ENCODE measurements at places on chromosomes 6 and 20.

GRCh38 chr6:34174846-34175399, 29.0 kb upstream of the GRM4 start:
- DNase-seq, result no peak

DNA sequence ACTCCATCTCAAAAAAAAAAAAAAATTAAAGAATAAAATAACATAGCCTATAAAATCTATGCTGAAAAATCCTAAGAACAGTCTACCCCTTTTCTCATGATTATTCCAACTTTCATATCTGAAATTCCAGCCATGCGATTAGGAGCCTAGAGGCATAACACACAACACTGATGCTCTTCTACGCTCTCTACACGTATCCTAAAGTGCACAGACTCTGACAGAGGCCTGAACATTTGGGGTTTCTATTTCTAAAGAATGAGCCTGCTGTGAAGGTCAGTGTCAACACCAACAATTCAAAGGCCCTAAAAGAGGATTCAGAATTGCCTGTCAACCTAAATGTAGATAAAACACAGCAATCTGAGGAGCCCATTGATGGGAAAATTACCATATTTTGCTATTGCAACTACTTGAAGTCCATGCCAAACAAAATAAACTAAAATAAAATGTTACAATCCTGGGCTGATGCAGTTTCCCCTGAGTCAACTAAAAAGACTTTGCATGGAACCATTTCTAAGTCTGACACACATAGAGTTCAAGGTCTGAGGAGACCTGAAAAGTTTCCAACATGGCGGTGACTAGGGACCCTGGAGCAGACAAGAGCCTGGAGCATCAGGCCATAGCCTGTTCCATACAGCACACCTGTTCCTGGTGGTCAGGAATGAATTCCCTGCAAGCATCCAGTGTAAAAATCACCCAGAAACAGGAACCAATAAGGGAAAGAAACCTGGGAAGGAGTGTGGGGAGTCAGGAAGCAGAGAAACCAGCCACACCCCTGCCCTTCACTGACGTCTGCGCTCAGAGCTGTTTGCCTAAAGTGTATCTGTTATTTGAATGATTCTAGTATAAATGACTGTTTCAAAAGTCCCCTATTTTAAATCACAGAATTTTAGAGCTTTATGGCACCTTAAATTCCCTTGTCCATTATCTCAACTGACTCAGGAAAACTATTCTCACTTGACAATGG, 11.8 kb downstream of the NINL start:
- DNase-seq, result no peak

DNA sequence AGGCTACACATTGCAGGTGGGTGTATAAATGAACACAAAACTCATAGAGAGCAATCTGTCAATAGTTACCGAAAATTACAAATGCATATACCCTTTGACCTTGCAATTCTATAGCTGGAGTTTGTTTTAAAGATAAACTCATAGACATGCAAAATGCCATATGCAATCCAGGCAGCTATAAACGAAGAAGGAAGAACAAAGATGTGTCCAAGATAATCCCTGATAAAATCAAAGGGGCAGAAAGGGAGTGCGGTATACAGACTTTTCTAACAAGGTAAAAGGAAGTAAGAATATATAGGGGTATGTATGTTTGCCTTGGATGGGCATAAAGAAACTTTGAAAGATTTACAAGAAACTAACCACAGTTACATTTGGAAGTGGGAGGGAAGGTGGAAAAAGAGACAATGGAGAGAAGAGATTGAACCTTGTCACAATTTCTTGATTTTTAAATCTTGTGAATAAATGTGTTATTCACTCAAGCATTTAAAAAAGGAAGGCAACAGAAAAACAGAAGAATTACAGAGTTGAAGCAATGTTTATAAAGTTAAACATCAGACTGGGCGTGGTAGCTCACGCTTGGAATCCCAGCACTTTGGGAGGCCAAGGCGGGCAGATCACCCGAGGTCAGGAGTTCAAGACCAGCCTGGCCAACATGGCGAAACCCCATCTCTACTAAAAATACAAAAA, 29.9 kb downstream of the FAM8A1 start:
- no peak for DNase-seq

DNA sequence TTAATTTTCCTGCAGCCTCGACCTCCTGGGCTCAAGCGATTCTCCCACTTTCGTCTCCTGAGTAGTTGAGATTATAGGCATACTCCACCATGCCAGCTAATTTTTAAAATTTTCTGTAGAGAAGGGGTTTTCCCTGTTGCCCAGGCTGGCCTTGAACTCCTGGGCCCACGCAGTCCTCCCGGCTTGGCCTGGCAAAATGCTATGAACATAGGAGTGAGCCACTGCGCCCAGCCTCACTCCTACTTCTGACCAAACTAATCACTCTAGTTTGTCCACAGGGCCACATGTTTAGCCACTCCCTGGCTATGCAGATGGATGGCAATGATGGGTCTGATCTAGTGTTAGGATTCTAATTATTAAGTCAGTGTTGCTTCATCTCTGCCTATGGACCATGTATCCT, 31.9 kb upstream of the RPN2 start:
- no peak for DNase-seq

DNA sequence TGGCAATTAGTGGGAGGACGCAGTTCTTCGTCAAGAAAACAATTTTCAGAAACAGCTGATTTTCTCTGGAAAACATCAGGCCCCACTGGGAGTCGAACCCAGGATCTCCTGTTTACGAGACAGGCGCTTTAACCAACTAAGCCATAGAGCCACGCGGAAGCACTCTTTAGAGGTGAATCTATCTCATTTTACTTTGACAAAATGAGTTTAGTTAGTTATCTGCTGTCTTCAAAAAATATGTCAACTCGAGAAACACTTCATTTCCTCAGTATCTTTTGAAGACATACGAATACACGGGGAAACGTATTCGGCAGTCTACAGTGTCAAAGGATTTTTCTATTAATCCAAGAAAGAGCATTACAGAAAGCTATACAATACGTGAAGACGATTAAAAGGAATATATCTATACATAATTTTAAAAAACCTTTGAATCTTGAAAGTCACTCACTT, 26.7 kb downstream of the GPX6 start:
- no peak for DNase-seq

DNA sequence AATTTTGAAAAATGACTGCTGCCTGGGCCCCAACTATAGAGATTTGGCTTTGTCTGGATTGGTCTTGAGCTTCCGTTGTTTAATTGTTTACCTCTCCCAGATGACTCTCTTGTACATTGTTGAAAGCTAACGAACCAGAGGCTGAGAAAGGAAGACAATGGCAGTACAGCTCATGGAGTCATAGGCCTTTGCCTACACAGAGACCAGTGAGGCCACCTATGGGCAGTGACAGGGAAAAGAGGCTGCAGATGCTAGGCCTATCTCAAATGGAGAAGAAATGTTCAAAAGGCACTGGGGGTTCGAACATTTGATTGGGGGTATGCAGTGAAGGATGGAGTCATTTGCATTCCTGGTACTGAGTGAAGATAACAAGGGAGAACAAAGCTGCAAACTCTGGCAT, 29.1 kb downstream of the OPN5 start:
- DNase-seq, result no peak

DNA sequence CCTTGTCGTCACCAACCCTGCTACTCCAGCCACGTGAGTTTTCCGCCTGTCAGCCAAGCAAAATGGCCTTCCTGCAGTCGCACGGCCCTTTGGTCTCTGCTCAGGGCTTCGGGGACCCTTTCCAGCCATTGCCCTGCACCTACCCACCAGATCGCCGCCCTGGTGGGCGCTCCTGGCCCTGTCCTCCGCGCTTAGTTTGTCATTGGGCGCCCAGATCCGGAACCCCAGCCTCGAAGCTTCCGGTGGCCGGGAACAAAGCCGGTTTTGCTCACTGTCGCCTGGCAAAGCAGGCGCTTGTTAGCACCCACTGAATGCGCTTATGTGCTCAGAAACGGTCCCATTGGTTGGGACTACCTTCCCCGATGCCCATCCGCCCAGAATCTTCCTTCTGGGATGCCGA, 536 bp downstream of the ZFP57 start:
- DNase-seq, result no peak

DNA sequence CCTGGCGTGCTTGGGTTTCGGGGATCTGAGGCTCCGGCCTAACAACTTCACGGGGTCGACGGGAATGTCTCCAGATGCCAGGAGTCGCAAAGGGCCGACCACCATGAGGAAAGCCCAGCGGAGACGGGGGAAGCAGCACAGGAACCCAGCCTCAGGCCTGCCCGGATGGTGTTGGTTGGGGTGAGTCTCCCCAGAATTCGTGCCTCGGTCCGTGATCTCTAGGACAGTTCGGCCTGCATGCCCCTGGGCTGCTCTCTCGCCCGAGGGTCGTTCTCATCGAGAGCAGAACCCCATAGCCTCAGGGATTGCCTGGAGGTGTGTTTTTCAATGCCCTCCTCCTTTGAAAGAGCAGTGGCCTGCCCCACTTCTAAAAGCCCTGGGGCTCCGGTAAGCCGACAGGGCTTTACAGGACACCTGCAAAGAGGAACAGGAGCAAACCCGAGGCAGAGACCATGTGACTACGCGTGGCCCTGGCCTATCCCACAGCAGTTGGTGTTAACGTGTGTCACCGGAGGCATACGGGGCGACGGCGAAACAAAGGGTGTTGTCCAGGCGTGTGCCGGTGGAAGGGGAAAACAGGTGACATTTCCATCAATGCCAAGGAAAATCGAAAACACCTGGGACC, 973.1 kb upstream of the DEFB115 start:
- DNase-seq, result no peak

- DNase-seq, result no peak
These were observed 65.1 kb upstream of the STX16 start for GRCh38 chr20:58585753-58586540.

DNA sequence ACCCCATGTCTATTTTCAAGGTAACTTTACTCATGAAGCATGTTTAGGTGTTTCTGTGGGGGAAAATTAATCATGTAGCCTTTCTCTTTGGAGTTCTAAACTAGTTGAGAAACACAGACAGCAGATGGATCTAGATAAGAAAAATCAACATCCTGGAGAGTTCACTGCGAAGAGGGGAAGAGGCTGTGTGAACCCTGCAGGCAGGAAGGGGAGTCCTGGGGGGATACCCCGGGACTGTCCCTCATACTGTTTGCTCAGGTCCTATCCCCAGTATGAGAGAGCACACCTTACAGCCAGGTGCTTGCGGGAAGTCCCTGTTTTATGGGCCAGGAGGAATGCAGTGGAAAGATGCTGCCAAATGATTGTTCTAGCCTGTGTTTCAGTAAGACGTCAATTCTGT, 32.7 kb downstream of the CHMP4B start:
- no peak for DNase-seq

Data from stimulated activated CD8-positive, alpha-beta memory T cell treated with anti-CD3 and anti-CD28 coated beads, Interleukin-15, amount 100 ng/mL, for 1 hour (primary cell).